NCI-H748 treated with DMSO at 0.1 percent for 48 hours (cell line): ENCODE measurements at places on chromosomes 3 and 15.

- no peak for DNase-seq
Observed at GRCh38 chr3:53083949-53084309, 38.1 kb upstream of the SFMBT1 start.

DNA sequence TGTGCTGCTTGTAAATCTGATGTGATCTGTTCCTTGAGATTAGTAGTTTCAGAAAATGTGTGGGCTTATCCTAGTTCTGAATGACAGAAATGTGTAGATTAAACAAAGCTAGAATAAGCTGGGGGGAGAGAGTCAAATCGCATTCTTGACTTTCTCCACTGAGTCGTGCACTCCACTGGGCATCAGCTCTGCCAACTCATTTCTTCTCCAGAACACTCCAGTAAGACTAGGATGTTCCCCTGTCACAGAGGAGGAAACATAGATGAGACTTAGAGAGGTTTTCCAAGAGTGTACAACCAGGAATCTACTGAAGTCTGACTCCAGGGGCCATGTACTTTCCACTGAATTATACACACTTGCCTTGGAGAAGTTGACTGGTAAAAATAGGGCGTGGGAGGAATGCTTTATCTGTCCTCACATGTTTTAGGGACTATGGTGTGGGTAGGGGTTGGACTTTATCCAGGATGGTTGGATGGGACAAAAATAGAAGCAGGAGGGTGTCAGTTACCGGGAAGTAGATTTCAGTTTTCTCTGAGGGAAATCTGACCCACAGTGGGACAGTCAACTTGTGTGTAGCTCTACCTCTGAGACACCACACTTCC lies 298.2 kb downstream of the UBE2E2 start:
- no peak for DNase-seq

- DNase-seq = no peak
Observed at GRCh38 chr3:142450189-142450588, 2.4 kb upstream of the XRN1 start.

- no peak for DNase-seq
Observed at GRCh38 chr15:89088605-89089315, 504 bp downstream of the ABHD2 start.

- no peak for DNase-seq
Observed at GRCh38 chr3:58572013-58572633, 5.1 kb downstream of the FAM107A start.

DNA sequence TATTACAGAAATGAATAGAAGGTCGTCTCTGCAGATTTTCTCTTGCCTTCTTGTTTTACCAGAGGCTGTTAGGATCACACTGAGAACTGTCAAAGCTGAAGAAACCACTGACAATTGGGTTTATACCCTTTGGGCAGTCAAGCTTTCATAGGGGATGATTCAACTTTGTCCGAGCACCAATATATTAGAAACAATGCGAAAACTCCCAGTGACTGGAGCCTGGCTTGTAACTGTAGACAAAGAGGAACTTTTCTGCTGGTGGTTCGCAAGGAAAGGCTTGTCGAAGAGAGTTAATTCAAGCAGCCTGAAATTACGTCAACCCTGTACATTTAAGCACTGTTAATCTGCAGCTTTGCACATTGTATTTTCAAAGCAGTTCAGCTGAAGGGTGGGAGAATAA lies 193.2 kb upstream of the ZNF385D start:
- DNase-seq = no peak

DNA sequence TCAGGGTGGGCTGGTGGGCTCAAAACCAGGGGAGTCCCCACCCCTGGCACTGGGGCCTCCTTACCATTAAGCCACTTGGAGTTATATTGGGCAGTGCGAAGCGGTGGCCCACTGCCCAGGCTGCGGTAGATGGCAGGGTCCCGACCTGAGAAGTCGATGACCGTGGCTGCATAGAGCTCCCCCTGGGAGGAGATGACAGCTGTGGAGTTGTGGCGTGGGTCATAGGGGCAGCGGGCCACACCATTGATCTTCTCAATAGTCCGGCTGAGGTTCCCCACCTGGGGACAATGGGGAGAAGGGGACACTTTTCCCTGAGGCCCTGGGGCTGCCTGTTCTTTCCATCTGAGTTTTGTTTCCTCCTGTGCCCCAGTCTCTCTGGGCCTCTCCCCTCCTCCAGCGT lies 99.8 kb downstream of the SEMA5B start:
- no peak for DNase-seq

DNA sequence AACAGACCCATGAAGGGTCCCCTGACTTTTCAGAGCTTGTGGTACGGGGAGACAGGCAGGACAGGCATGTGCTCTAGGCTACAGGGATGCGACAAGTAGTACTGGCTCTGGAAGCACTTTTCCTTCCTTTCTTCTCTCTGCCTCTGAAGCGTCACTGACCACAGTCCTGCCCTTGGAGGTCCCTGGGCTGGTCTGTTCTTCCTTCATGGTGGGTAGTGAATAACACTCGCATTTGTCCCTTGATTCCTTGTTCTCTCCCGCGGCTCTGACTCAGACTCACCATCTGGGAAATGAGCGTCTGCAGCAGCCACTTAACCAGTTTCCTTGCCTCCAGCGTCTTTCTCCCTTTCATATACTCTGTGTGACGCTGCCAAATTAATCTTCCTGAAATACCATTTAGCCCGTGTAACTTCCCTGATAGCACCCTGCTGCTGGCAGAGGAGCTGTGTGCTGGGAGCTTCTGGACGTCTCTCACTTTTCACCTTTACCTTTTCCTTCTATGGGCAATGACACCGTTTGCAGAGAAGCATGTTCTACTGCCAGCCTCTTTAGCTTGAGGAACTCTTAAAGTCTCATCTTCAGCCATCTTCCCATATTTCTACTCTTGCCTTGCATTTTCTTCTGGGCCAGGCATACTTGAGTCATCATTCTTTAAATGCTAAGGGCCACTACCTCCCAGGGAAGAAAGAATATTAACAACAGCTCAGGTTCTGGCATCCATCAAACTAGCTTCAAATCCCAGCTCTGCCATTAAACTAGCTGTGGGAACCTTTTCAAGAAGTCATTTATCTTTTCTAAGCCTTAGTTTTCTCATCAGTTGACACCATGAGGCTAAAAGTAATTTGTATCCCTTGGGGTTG lies 33.6 kb downstream of the TMEM45A start:
- no peak for DNase-seq

DNA sequence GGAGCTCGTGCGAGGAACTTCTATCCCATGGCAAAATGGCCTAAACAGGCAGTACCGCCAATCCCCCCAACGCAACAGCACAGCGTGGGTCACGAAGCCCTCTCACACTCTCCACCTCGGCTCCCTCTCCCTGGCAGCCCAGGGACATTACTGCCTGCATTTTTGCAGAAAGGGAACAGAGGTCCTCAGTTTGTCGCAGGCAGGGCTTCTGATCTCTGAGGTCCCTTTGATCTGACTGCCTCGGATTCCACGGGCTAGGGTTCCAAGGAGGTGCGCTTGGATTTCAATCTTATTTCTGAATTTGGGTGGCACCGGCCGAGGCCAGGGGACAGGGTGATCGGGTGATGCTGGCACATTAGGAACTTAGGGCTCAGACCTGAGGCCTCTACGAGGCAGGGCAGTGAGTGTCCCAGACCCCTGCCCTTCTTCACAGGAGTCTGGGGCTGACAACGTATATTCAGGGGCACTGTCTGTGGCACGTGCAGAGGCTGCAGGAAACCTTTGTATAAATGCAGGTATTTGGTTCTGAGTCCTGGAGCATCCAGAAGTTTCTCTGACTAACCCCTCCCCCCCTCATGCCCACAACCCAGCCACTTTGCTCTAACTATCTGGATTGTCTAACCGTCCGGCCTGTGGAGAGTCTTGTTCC lies 197.9 kb downstream of the XXYLT1 start:
- no peak for DNase-seq

- DNase-seq = no peak
Observed at GRCh38 chr15:58513726-58514336, 82.0 kb downstream of the LIPC start.

DNA sequence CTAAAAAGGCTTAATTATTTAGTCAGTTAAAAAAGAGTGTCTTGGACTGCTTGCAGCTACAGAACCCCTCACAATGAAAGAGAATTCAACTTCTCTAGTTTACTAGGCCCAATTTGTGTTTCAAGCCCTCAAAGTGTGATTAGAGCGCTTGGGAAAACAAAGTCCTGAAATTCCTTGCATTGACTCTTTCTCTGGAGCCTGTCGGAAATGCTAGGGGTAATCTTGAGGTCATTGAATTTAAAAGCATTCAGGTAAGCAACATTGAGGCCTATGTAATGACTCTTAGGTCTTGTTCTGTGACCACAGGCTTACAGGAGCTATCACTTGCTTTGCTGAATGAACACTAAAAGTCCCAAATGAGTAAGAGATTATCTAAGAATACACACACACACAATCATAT lies 186.0 kb downstream of the NLGN1 start:
- DNase-seq = no peak

- no peak for DNase-seq
Observed at GRCh38 chr3:36416599-36416998, 36.3 kb downstream of the STAC start.

DNA sequence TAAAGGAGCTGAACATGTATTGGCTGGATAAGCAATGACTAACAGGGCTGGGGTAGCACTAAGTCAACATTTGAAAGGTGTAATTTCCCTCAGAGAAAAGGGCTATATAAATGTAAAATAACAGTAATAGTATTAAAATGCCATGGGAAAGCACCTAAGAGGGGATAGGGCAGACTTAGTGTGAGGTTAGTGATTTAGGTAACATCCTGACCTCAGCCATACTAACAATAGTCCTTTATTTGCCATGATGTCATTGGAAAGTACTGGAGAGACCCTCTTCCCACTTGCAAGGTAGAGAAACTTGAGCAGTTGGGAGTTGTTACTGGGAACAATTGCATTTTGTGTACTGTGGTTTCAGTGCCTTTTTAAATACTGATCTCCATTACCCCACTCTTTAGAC lies 103.4 kb downstream of the LSAMP start:
- no peak for DNase-seq

DNA sequence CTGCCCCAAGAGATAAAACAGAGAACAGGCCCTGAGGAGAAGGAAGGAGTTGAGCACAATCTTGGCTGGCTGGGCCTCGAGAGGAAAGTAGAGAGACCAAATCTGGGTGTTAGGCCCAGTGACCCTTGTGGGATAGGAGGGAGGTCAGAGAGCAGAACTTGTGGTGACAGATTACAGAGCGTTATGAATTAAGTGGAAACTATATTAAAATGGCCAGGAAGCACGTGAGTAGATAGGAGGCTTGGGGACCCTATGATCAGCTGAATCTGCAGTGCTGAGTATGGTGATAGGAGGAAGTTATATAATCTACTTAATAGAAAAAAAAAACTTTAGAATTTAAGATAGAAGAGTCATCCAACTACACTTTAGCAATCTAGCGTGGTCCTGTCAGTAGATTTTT lies 30.0 kb downstream of the ST6GAL1 start:
- no peak for DNase-seq

- no peak for DNase-seq
Observed at GRCh38 chr3:191356631-191357439, 26.5 kb upstream of the UTS2B start.

GRCh38 chr3:45988804-45989203 lies 6.8 kb downstream of the FYCO1 start:
- DNase-seq = no peak
